GM03348 (cell line): ENCODE measurements at places on chromosomes 1 and 21.
A peak's percentile ranks its signal among the peaks of the same experiment; 100 is the strongest.

GRCh38 chr1:54627196-54627595, 3.9 kb upstream of the FAM151A start:
- no peak for DNase-seq

GRCh38 chr1:178498896-178499675, 2.3 kb upstream of the CLEC20A start:
- no peak for DNase-seq

- no peak for DNase-seq
These were observed 226.0 kb downstream of the COP1 start for GRCh38 chr1:175981128-175981527.

DNA sequence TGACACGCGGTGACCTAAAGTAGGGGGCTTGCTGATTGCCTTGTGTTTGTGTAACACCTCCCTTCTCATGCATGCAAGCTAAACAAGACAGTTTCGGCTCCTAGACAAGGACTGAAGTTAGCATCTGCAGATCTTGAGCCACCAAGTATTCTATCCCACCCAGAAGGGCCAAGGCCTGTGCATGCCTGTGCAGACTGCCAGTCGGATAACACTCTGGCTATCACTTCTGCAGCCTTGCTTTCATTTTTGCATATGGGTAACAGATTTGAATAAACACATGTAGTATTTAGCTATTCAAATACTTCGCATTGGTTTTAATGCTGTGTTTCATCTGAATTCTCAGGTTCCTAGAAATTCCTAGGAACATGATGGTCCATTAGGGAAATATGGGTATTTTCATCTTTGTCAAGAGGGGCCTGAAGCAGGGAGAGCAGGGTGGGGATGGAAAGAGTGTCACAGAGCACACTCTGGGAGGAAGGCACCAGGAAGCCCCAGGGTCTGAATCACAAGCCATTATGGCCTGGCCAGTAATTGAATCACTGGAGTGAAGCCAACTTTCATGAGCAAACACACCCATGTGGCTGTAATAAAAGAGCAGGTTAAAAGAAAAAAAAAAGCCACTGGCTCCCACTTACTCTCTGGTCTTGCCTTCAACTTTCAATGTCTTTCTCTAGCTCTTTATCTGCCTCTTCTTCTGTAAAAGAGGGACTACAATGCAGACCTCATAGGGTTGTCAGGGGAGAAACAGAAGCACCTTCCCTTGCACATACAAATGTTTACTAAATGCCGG, 28.3 kb downstream of the GADD45A start:
- DNase-seq, result peak; percentile 58

GRCh38 chr1:63343922-63344321, 21.6 kb downstream of the FOXD3 start:
- no peak for DNase-seq
